Endothelial cell (in vitro differentiated cells): ENCODE measurements at places on chromosomes 2 and 18. TPM values are rescaled to one million over a fixed set of nuclear protein-coding genes. Genes with fewer than 3 reads are reported as not detected.

DNA sequence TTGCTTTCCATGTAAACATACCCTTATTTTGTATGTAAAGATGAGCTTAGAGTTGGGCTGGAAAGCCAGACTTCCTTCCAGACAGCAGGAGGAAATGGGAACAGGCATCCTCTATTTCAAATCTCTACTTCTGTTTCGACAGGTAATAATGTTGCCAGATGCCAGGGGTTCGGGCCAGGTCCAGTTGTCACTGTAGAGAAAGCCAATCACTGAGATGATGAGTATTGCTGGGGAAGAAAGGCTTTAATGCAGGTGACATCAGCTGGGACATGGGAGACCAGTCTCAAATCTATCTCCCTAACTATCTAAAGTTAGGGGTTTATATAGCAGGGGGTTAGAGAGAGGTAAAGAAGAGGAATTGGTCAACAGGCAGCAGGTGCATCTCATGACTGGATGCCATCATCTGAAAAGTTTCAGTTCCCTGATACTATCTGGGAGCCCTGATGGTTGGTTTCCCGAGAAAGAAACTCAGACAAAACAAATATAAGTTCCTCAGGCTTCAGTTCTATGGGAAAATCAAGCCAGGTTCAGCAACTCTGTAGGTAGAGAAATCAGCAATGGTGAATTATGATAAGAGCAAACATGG, 9.3 kb upstream of the MTCL1 start:
- no peaks in the 10 kb centered on the region for H3K36me3 ChIP-seq
- no peak for DNase-seq
- H3K4me1 ChIP-seq: peaks cover 4% of the 10 kb centered on the region
- H3K27ac ChIP-seq: no peak overlapping the region
- no peak overlapping the region for H3K4me3 ChIP-seq
- H3K27me3 ChIP-seq: peaks cover 2% of the 10 kb centered on the region

GRCh38 chr2:128399256-128399655, 80.6 kb upstream of the HS6ST1 start:
- H3K4me1 ChIP-seq: peaks cover 22% of the 10 kb centered on the region
- H3K36me3 ChIP-seq: no peaks in the 10 kb centered on the region
- H3K4me3 ChIP-seq: no peak overlapping the region

GRCh38 chr2:27807476-27807875, 36.0 kb downstream of the MRPL33 start:
- no peaks in the 10 kb centered on the region for H3K27me3 ChIP-seq
- H3K36me3 ChIP-seq: no peaks in the 10 kb centered on the region

LHCGR gene
- total RNA-seq: not detected

MBD2 gene
- 27.7 TPM for total RNA-seq

DSC1 gene
- not detected for total RNA-seq

DNA sequence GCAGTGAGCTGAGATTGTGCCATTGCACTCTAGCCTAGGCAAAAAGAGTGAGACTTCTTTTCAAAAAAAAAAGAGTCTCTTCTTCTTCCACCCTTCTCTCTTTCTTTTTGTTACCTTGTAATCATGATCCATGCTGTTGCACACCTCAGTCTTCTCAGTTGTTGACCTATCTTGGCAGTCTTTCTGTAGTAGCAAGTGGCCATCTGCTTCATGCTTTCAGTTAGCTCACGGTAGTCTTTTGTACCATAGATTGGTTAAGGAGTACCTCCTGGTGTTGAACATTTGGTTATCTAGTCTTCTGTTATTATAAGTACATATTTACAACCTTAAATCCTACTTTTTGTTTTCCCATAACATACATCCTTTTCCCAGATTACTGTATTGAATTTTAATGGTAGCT, 3.1 kb downstream of the GORASP2 start:
- DNase-seq: no peak
- H3K36me3 ChIP-seq: peaks cover 16% of the 10 kb centered on the region
- no peak overlapping the region for H3K27ac ChIP-seq
- no peak overlapping the region for H3K4me3 ChIP-seq
- no peaks in the 10 kb centered on the region for H3K27me3 ChIP-seq

- H3K4me1 ChIP-seq: no peaks in the 10 kb centered on the region
- no peak for DNase-seq
- H3K4me3 ChIP-seq: no peak overlapping the region
- no peaks in the 10 kb centered on the region for H3K27me3 ChIP-seq
These were observed 926.8 kb upstream of the SLC39A10 start for GRCh38 chr2:194730266-194730665.

- H3K27ac ChIP-seq: no peak overlapping the region
- H3K27me3 ChIP-seq: peaks cover 1% of the 10 kb centered on the region
- DNase-seq: no peak
- no peak overlapping the region for H3K4me3 ChIP-seq
- peaks cover 7% of the 10 kb centered on the region for H3K4me1 ChIP-seq
- no peaks in the 10 kb centered on the region for H3K36me3 ChIP-seq
These were observed 105.6 kb upstream of the FHL2 start for GRCh38 chr2:105504459-105504858.

SLC1A4 gene
- 41.4 TPM for total RNA-seq

LYPD6 gene
- total RNA-seq: 3.5 TPM

DNA sequence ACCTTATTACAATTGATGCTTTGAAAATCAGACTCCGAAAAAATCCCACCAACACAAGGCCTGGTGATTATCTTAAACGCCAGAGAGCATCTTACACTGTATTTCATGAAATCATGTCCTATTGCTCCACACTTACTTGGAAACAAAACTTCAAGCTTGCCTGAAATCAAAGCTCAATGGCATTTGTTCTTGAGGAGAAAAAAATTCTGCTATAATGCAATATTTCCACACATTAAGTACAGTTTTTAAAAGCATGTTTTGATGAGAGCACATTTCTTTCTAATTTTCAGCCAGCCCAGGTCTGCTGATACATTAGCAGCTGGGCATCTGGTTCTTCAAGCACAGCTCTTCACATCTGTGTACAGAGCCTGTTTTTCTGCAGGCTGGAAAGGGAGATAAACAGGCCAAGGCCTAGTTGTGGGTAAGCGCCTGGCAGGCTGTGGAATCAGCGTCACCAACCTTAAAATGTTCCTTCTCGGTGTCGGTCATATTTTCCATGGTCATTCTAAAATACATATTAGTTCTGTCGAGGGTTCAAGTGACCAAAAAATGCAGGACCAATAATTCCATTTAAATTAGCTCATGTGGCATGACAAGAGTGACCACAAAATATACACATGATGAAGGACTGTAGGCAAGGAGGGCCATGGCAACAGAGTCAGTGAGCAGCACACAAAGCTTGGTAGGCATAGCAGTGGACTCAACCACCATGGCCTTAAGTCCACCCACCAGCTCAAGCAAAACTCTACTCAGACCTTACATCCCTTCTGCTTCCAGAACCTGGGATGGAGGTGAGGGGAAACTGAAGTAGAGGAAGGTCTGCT, 20.9 kb downstream of the SLC8A1 start:
- no peak for DNase-seq
- no peaks in the 10 kb centered on the region for H3K4me1 ChIP-seq
- no peaks in the 10 kb centered on the region for H3K27me3 ChIP-seq
- H3K4me3 ChIP-seq: no peak overlapping the region

GRCh38 chr18:48698707-48699106, 159.9 kb downstream of the CTIF start:
- peaks cover 59% of the 10 kb centered on the region for H3K4me1 ChIP-seq
- H3K36me3 ChIP-seq: peaks cover 4% of the 10 kb centered on the region
- H3K27me3 ChIP-seq: peaks cover 4% of the 10 kb centered on the region
- DNase-seq: no peak
- no peak overlapping the region for H3K4me3 ChIP-seq

DNA sequence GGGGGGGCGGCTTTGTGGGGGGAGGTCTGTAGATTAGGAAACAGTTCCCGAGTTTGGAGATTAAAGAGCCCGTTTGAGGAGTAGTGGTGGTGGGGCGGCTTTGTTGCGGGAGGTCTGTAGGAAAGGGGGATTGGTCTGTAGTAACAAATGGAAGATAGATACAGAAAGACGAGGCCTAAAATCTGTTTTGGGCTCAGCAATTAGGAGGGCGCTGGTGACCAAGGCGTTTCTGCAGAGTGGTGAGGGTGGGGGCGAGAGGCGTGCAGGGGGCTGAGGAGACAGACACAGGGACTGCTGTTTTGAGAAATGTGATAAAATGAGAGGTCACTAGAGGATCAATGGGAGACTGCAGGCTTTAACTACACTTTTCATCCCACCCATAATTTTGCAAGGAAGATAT, 1.6 kb upstream of the ADNP2 start:
- DNase-seq: no peak
- no peak overlapping the region for H3K4me3 ChIP-seq
- no peak overlapping the region for H3K27ac ChIP-seq
- H3K36me3 ChIP-seq: no peaks in the 10 kb centered on the region

DNA sequence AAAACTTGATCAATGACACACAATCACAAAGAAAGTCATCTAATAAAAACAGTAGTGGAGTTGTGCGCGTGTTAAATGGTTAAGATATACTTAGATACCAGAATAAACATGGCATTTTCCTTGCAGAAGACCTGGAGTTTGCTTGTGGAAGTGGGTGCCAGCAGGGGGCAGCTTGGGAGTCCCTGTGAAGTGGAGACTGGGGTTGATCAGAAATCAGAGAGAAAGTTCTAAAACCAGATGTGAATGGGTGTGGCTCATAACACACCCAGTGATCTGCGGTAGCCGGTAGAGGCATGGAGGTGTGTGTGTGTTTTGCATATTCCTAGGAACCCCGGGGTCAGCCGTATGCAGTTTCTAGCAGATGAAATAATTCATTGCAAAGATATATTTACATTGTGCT, 300.1 kb upstream of the TRIB2 start:
- H3K4me1 ChIP-seq: peaks cover 7% of the 10 kb centered on the region
- peak; percentile 15 for DNase-seq
- H3K4me3 ChIP-seq: no peak overlapping the region
- H3K27me3 ChIP-seq: no peaks in the 10 kb centered on the region
- no peak overlapping the region for H3K27ac ChIP-seq

DNA sequence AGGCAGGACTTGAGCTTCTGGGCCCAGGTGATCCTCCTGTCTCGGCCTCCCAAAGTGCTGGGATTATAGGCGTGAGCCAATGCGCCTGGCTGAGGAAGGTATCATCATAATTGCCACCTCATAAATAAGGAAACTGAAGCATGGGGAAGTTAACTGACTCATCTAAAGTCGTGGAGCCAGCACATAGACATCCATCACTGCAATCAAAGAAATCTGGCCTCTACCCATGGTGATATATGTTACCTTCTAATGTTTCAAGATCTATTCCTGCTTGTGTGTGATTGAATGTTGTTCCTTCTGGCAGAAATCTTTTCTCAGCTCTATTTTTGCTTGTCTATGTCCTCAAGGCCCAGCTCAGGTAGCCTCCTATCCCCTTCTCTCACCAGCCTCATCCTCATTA, 105.1 kb upstream of the AQP4 start:
- no peak for DNase-seq
- H3K27ac ChIP-seq: no peak overlapping the region
- no peaks in the 10 kb centered on the region for H3K36me3 ChIP-seq
- H3K4me1 ChIP-seq: no peaks in the 10 kb centered on the region
